Natural killer cell treated with Interleukin-12 subunit alpha and Interleukin-12 subunit beta and Interleukin-15 and Interleukin-18, amount 100 ng/mL, for 72 hours (primary cell): ENCODE measurements at places on chromosomes 1 and 21.

GRCh38 chr1:41537788-41538351, 53.4 kb upstream of the EDN2 start:
- H3K4me1 ChIP-seq = peaks cover 29% of the 10 kb centered on the region
- no peaks in the 10 kb centered on the region for H3K27me3 ChIP-seq
- no peak overlapping the region for H3K27ac ChIP-seq

- DNase-seq = no peak
- no peaks in the 10 kb centered on the region for H3K36me3 ChIP-seq
- H3K4me3 ChIP-seq = peak overlapping the region; percentile 84
- H3K27ac ChIP-seq = peak overlapping the region; percentile 17
Measured at GRCh38 chr21:34613679-34614627, 960 bp downstream of the RCAN1 start.

DNA sequence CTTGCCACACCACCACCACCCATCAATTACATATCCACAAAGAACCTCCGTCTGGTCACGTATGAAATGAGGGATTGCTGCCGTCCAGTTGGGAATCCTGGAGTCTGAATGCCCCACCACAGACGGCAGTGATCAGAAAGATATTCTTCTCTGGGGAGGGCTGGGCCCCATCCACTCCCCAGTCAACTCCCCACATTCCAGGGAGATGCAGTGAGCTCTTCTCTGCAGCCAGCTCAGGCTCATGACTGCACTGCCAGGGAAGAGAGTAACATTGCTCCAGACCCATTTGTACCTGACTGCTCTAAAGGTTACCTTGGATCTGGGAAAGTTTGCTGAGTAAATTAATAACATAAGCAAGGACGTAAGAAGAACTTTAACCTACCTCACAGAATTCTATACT, 18.3 kb downstream of the DEGS1 start:
- H3K4me1 ChIP-seq = peaks cover 14% of the 10 kb centered on the region
- DNase-seq = no peak
- no peaks in the 10 kb centered on the region for H3K36me3 ChIP-seq
- no peak overlapping the region for H3K27ac ChIP-seq
- no peak overlapping the region for H3K4me3 ChIP-seq
- H3K27me3 ChIP-seq = no peaks in the 10 kb centered on the region

- no peak overlapping the region for H3K27ac ChIP-seq
- no peaks in the 10 kb centered on the region for H3K36me3 ChIP-seq
- H3K4me1 ChIP-seq = peaks cover 11% of the 10 kb centered on the region
- DNase-seq = no peak
Measured at GRCh38 chr1:1315435-1315954, 7.1 kb downstream of the PUSL1 start.

- no peaks in the 10 kb centered on the region for H3K36me3 ChIP-seq
- no peak overlapping the region for H3K4me3 ChIP-seq
- peak; percentile 46 for DNase-seq
- H3K27ac ChIP-seq = no peak overlapping the region
- no peaks in the 10 kb centered on the region for H3K4me1 ChIP-seq
- no peaks in the 10 kb centered on the region for H3K27me3 ChIP-seq
Measured at GRCh38 chr1:14791654-14792053, 193.2 kb downstream of the KAZN start.

GRCh38 chr1:76086109-76086508, 11.6 kb downstream of the ST6GALNAC3 start:
- peaks cover 8% of the 10 kb centered on the region for H3K27me3 ChIP-seq
- H3K4me1 ChIP-seq = no peaks in the 10 kb centered on the region
- DNase-seq = no peak
- no peak overlapping the region for H3K4me3 ChIP-seq
- no peaks in the 10 kb centered on the region for H3K36me3 ChIP-seq

DNA sequence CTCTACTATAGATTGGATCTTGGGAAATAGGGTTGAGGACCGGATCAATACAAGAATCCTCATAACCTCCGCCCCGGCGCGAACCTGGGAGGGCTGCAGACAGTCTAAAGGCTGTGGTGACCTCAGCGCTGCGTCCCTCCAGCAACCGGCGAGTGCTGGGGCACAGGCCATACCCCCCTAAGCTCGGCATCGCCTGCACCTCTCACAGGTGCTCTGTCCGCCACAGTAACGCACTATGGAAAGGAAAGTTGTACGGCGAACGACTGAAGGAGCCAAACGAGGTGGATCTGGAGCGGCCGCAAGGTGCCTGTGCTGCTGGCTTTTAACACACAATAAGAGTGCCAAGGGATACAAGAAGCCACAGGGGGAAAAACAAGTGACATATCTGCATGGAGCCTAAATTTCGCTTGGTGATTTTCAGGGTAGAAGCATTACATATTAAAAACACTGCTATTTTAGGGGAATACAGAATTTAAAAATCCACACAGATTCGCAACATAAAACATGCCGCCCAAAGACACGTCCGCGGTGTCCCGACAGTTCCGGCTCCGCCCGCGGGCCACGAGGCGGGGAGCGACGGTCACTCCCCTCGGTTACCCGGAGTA, 1.4 kb upstream of the RBM15 start:
- H3K27ac ChIP-seq = no peak overlapping the region
- H3K36me3 ChIP-seq = peaks cover 9% of the 10 kb centered on the region
- no peak for DNase-seq

DNA sequence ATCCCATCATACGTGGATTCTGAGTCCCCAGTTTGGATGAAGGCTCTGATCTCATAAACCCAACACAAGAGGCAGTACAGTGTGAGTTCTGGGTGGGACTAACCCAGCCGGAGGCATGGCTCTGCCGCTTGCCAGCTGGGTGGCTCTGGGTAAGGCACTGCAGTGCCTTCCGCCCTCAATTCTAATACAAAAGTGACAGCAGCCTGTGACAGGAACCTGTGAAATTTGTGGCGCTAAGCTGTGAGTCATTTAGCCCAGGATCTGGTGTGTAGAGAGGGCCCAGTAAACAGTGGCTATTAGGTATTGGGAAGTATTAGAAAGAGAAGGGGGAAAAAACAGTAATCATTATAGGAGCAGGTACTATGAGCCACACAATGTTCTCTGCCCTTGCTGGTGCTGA, 23.3 kb downstream of the HSPG2 start:
- H3K27me3 ChIP-seq = no peaks in the 10 kb centered on the region
- no peaks in the 10 kb centered on the region for H3K36me3 ChIP-seq
- H3K4me3 ChIP-seq = peak overlapping the region; percentile 33
- H3K4me1 ChIP-seq = peaks cover 5% of the 10 kb centered on the region

DNA sequence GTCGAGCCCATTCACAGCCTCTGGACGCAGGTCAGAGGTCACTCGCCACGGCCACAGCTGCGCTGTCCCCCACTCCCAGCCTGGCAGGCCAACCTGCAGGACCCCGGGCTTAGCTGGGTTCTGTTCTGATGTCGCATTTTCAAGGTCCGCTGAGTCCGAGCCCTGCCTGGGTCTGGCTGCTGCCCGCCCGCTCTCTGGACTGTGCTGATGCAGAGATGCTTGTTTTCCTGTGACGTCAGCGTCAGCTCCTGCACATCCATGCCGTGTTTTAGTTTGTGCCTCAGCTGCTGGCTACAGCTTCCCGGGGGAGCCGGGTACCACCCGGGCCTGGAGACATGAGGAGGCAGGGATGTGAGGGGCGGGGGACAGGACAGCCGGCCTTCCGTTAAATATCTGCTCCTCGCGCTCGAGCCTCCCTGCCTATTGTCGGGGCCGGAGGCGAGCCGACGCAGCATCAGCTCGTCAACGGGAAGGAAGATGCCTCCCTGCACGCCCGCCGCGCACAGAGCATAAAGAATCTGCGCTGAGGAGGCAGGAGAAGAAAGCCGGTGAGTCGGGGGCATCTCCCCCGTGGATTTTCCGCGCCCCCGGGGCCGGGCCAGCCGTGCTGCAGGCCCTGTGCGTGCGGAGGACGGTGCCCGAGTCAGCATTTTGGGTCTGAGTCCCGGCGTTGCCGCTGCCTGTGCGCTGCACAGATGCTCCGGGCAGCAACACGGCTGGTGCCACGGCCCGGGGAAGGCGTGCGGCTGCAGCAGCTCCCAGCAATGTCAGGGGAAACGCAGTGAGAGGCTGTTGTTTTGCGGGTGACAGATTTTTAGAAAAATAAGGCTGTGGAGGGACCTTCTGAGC, 23.4 kb downstream of the PRKCZ start:
- H3K36me3 ChIP-seq = peaks cover 19% of the 10 kb centered on the region
- DNase-seq = no peak
- no peak overlapping the region for H3K4me3 ChIP-seq
- H3K27me3 ChIP-seq = no peaks in the 10 kb centered on the region

DNA sequence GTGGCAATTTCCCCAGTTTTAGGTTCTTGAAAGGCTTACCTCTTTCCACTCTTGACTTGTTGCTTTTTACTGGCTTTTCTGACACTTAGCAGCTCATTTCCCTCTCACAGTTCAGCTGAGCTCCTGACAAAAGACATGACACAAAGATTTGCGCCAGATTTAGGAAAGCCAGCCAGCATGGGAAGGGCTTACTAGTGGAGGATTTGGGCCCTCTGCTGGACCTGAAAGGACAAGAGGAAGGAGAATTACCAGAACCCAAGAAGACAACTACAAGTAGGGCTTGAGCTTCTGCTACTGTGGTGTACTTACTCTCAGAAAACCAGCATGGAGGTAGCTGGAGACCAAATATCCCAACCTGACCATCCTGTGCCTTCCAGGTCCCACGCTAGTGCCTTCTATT, 784.5 kb downstream of the BRINP3 start:
- H3K36me3 ChIP-seq = no peaks in the 10 kb centered on the region
- H3K4me1 ChIP-seq = no peaks in the 10 kb centered on the region
- no peak overlapping the region for H3K4me3 ChIP-seq
- no peaks in the 10 kb centered on the region for H3K27me3 ChIP-seq
- H3K27ac ChIP-seq = no peak overlapping the region

DNA sequence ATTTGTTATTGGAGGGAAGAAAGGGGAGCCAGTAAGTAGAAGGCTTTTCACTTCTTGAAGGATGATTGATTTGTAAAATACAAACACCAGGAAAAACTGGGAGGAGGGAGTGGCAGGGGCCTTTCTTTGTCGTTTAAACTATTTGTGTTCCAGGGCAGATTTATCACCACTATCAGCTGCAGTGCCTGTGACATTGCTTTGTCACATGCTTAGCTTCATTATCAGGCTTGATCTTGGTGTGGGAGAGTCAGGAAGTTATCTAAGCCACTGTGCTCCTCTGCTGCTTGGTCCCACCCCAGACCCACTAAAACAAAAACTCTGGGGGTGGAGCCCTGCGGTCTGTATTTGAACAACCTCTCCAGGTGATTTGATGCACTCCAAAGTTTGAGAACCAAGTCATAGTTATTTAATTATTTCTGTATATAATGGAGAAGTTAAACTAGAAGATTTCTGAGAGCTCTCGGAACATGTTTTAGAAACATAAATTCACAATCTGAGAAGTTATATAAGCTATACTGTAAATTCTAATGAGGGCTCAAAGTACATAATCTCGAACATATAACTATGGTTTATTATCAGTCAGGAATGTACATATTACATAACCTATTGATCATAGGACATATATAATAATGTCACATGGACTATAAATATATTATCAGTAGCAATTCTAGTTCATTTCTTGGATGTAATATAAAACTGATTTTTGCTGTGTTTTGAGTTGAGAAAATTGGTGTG, 87.9 kb downstream of the CDC14A start:
- no peak for DNase-seq
- peaks cover 12% of the 10 kb centered on the region for H3K36me3 ChIP-seq
- peak overlapping the region; percentile 55 for H3K4me3 ChIP-seq

- H3K27ac ChIP-seq = peak overlapping the region; percentile 93
- peaks cover 34% of the 10 kb centered on the region for H3K4me1 ChIP-seq
- H3K4me3 ChIP-seq = peak overlapping the region; percentile 91
Measured at GRCh38 chr1:207883660-207884250, 27.2 kb downstream of the CD34 start.

DNA sequence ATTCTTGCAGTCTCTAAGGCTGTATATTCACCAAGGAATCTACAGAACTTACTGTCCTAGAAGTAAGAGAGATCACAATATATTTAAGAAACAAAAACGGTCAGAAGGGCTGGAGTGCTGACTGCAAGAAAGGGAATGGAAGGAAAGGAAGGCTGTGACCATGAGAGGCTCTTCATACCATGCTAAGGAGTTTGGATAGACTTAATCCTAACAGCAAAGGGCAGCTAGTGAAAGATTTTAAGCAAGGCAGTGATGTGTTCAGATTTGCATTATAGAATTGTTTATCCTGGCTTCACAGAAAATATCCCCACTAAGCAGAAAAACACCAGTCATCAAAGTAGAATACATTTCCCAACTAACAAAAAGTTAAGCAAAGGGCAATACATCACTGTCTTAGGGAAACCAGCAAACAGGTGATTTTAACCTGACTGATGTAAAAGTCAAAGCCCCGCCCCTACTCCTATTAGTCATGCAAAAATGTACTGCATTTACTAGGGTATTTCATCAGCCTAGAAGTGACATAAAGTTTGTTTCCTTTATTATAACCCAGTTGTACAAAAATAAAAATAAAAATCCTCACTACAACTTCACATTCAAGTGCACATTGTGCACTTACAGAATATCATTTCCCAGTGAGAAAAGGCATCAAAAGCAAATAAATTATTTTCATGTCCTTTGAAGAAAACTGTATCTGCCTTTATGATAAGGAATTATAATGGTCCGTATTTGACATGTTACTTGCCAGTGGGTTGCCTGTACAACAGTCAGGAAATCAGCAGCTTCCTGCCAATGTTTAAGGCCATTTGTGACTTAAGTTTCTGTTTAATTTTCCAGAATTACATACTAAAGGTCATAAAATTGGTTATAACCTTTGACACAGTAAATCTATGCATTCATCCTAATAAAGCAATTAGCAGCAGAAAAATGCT, 17.2 kb downstream of the JAK1 start:
- DNase-seq = no peak
- H3K4me1 ChIP-seq = peaks cover 67% of the 10 kb centered on the region
- H3K36me3 ChIP-seq = no peaks in the 10 kb centered on the region
- no peaks in the 10 kb centered on the region for H3K27me3 ChIP-seq

DNA sequence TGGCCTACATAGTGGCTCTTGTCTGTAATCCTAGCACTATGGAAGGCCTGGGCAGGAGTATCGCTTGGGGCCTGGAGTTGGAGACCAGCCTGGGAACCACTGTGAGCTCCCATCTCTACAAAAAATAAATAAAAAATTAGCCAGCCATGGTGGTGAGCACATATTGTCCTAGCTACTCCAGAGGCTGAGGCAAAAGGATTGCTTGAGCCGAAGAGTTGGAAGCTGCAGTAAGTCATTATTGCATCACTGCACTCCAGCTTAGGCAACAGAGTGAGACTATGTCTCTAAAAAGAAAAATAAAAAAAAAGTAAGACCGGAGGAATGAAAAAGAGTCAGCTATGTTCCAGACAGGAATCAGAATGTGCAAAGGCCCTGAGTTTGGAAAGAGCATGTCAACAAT, 115.3 kb downstream of the CYYR1 start:
- H3K27ac ChIP-seq = no peak overlapping the region
- no peak for DNase-seq
- no peak overlapping the region for H3K4me3 ChIP-seq

DNA sequence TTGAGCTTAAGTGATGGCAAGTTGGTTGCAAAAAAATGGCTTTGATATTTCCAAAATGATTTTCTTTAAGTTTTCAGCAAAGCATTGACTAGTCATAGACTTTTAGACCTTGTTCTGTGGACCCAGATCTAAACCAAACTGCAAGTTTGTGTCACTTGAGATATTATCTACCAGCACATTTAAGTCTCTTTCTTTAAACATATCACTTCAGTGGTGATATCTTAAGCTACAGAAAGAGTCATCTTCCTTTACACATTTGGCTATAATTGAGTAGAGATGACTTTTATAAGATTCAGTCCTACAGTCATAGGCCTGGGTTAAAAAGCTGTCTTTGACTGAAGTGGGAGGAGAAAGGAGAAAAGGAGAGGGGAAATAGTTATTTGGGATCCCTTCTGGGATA, 95.2 kb downstream of the RUNX1 start:
- H3K27me3 ChIP-seq = no peaks in the 10 kb centered on the region
- no peaks in the 10 kb centered on the region for H3K36me3 ChIP-seq
- no peak overlapping the region for H3K4me3 ChIP-seq
- peak overlapping the region; percentile 1 for H3K27ac ChIP-seq
- H3K4me1 ChIP-seq = peaks cover 52% of the 10 kb centered on the region
